ENCODE measurements at places on chromosomes 13 and 19. TPM values are rescaled to one million over a fixed set of nuclear protein-coding genes. Genes with fewer than 3 reads are reported as not detected.

The TMED1 gene
- 77.7 TPM for polyA plus RNA-seq

The CFAP97D2 gene
- polyA plus RNA-seq: not detected

The ZNF723 gene
- polyA plus RNA-seq: not detected

The KANK2 gene
- 92.4 TPM for polyA plus RNA-seq

DNA sequence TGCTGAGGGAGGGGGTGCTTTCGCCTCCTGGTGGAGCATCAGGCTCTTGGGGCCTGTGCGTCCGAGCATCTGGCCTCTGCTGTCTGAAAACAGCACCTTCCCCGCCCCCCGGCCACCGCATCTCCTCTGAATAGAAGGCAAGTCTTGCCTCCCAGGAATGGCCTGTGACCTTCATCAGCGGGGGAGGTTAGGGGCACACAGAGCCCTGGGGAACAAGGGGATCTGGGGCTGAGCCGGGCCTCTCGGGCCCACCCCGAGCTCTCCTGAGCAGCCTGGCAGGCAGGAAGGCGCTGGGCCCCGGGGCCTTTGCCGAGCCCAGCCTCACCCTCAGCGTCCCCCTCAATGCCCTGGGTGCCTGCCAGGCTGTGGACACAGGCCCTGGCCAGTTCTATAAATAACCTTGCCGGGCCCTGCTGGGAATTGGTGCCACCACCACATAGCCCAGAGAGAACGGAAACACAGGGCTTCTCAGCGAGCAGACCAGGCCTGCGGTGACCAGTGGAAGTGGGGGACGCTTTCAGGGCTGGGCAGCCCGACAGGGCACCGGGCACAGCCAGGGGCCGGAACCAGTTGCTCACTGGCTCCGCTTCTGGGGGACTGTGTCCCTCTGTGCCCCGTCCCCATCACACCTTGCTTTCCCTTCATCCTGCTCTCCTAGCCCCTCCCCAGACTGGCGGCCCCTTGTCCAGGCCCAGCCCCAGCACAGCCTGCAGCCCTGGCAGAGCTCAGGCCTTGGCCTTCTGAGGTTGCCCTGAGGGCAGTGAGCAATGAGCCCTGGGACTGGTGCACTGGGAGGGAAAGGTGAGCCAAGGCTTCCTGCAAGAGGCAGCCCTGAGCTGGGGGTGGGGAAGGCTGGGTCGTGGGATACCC, 9.5 kb downstream of the STK11 start:
- DNase-seq: peak; percentile 83
- H3K27me3 ChIP-seq: no peaks in the 10 kb centered on the region
- H3K27ac ChIP-seq: peak overlapping the region; percentile 92
- H3K4me1 ChIP-seq: peaks cover 39% of the 10 kb centered on the region
- peak overlapping the region; percentile 33 for H3K4me3 ChIP-seq
- peaks cover 9% of the 10 kb centered on the region for H3K36me3 ChIP-seq

DNA sequence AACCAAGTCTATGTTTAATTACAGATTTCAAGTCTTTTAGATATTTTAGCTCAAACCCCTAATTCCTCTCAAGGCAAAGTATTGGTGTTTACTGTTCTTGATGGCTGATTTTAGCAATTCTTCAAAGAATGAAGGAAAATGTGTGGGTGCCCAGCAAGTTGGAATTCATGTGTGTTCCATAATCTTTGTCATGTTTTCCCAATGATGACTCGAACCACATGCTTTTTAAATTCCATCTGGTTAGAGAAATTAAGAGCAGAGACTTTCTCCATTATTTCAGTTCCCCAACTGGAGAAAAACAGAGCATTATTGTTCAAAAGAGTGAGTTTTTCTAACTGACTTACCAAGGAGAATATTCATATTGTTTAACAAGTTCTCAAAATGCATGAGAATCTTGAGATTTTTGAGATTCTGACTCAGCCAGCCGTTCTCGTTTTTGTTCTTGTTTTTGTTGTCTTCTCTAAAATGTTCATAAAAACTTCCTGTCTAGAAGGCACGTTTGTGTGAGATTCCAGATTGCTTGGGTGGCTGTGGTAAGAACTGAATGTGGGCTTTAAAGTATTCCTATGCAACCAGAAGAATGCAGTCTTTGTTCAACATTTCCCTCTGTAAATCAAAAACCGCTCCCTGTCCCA, 404.7 kb downstream of the IRS2 start:
- peaks cover 13% of the 10 kb centered on the region for H3K4me1 ChIP-seq
- no peaks in the 10 kb centered on the region for H3K27me3 ChIP-seq
- no peaks in the 10 kb centered on the region for H3K36me3 ChIP-seq
- no peak for DNase-seq

DNA sequence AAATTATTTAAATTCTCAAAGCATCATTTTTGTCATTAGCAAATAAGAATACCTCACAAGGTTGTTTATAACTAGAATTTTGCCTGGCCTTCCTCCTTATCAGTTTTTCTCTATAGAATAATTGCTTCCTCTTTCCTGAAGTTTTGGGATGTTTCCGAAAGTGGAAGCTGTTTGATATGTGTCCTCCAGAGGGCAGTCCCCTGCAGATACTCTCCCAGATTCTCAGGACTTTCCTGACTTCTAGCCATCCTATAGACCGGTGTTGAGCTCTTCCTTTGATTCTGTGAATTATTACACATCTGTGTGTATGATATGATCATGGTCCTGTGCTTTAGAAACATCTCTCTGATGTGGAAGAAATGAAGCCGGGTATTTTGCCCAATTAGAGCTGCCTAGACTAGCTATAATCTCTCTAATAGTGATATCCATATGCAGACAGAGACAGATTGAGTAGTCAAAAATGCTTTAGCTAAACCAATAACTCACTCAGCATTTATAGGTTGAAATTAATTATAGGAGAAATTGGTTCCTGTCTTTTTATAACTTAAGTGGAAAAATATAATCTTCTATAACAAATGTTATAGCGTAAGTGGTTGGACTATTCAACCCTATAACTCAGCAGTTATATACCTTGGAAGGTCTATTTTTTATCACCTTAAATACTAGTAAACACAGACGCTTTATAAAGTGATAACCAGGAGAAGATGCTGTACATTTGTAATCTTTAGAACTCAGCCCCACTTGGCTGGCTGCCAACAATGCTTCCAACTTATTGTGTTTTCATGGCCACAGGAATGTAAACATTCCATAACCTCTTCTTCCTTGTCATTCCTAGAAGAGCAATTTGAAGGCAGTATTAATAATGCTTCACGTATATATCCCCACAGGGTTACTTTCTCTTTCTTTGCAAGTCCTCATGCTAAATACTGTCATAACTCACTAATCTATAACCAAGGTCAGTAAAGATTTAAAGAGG, 201.0 kb upstream of the RXFP2 start:
- peak; percentile 34 for DNase-seq
- H3K4me3 ChIP-seq: no peak overlapping the region
- H3K27me3 ChIP-seq: no peaks in the 10 kb centered on the region
- no peak overlapping the region for H3K27ac ChIP-seq

GRCh38 chr19:16258440-16258903, 60.8 kb downstream of the AP1M1 start:
- DNase-seq: peak; percentile 55
- H3K27ac ChIP-seq: no peak overlapping the region
- H3K36me3 ChIP-seq: no peaks in the 10 kb centered on the region
- no peaks in the 10 kb centered on the region for H3K4me1 ChIP-seq
